ENCODE measurements at places on chromosomes 5 and 9.
A peak's percentile ranks its signal among the peaks of the same experiment; 100 is the strongest.

DNA sequence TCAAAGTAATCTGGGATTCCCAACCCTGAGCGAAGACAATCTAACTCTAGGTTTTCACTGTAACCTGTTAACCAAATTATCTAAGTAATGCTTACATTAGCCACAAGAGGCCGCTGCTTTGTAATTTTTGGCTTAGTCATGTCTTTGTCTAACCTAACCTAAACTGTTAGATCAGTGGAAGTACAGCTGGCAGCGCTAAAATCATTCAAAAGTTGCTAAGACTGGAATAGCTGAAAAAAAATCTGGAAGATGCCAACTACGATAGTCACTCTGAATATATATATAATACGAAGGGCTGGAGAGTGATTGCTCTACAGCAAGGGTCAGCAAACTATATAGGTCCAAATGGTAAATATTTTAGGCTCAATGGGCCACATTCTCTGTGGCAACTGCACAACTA, 60.2 kb downstream of the FBXO38 start:
- peak; percentile 4 for DNase-seq

DNA sequence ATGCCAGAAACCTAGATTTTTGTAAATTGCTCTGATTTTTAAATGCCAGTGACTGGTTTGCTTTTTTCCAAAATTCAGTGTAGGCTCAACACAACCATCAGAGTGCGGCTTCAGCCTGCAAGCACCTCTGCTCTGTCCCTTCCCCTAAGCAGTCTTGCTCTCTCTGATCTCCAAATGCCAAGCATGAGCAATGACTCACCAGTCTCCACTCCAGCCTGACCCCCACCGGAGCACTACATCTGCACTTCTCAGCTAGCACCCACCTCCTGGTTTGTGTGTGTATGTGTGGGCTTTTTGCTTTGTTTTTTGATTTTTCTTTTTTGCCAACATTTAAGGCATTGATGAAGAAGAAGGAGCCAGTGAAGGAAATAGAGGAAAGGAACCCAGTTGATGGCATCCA, 61.4 kb upstream of the ADRA1B start:
- no peak for DNase-seq

GRCh38 chr9:111632695-111633388, 1.7 kb downstream of the DNAJC25 start:
- DNase-seq, result no peak

DNA sequence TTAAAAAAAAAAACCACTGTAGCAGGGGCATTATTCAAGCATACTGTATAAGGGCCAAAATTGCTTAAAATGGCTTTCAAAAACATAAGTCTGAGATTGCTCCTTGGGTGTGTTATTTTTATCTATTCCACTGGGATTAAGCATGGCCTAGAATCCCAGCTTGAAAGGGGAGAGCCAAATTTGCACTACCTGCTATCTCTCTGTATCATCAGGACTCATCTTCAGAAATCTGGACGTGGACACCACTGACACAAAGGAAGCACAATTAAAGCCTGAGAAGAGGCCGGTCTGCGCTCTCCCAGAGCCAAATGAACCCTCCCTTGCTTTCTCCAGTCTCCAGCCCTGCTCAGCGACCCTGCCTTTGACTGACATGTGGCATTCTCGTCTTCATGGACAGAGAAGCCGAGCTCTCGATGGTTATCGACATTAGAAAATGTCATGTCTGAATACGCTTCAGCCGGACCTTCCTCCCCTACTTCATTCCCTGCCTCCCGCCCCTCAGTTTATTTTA, 151.3 kb downstream of the EBF1 start:
- no peak for DNase-seq

- DNase-seq, result no peak
These were observed 10.6 kb upstream of the SLC25A48 start for GRCh38 chr5:135823881-135824280.

DNA sequence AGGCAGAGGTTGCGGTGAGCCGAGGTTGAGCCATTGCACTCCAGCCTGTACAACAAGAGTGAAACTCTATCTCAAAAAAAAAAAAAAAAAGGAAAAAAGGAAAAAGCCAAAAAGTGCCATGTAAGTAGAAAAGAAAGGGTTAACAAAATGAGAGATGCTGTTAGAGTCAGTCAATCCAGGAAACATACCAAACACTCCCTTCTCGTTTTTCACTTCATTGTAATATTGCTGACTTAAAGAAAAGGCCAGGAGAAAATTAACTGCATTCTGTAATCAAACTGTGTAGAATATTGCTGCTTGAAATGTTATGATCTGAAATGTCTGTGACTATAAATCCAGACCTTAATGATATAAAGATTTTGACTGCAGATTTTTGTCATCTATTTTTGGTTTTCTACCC, 379.1 kb downstream of the ENC1 start:
- DNase-seq, result no peak

GRCh38 chr9:129576546-129577543, 44.1 kb downstream of the C9orf50 start:
- no peak for DNase-seq

DNA sequence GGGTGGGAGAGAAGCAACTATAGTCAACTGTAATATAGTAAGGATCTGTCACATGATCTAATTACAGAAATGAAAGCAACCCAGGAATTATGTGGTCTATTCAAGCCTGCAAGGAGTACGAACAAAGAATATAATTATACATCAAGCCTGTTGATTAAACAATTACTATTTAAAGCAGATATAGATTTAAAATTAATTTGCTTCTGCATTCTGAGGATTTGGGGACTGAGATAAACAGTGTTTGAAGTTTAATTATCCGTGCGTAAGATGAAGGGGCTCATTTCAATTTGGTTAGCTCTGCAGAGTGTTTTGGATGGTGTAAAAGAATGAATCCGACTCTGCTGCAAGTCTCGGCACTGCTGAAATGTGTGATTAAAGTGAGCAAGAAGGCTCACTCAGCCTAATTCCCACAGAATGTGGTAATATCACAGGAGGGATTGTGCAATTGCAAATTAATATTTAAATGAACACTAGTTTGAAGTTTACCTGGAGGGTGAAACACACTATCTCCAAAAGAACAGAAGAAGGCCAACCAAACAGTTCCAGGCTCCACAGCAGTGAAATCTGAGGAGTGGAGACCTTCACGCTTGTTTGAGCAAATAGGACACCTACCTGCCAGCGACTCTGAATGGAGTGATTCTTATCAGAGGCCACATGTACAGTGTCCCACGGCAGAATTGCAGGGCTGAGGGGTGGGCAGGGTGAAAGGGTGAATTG, 420.6 kb upstream of the SLC30A5 start:
- no peak for DNase-seq

DNA sequence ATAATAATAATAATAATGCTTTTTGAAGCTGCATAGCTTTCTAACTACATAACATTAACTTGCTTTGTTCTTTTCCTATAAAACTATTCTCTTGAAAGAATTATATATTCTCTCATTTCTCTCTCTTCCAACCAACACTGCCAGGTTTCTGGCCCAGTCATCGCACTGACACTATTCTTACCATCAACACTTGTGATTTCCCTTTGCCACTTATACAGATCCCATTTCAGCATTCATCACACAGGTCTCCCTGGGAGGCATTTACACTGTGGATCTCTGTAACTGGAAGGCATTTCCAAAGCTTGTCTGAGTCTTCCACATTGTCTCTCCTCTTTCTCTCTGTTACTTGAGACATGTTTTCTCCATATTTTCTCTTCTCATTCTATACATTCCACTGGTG, 777.8 kb upstream of the ACO1 start:
- no peak for DNase-seq

GRCh38 chr5:56145106-56145505, 88.0 kb downstream of the ANKRD55 start:
- DNase-seq, result no peak

GRCh38 chr5:135484674-135485086, 32.5 kb upstream of the TIFAB start:
- no peak for DNase-seq

DNA sequence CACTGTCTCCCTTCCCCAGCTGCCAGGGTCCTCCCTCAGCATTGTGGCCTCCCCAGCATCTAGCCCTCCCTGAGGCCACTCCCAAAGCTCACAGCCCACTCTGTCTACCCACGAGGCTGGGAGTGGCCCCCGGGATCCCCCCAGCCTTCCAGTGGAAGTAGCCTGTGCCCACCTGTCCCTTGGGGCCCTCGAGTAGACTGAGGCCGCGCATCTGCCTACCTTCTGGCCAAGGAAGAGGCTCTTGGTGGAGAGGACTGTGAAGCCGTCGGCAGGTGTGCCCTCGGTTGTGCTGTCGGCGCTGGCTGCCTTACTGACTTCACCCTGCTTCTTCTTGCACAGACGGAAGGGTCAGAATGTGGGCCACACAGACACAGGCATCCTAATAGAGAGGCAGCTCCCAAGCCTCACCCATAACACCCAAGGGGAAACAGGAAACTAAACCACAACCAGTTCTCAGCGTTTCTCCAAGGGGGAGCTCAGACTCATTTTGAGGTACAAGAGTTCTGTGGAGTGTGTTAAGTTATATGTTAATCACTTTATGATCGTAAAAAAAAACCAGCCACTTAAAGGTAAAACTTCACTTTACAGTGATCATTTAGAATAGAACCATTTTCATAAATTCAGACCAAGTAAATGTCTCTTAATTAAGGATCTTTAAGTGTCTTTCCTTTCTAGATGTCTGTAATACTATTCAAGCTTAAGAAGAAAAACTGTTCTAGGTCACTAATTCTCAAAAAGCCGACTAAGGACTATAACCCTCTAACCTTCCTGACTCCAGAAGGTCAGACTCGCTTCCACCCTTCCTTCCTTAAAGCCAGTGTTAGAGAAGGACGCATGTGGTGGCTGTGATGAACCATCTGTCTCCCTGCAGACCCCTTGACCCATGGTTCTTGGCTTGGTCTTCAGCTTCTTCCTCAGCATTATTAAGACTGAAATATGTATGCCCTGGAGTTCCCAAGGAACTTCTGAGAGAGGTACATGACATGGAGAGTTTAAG, 38.5 kb downstream of the MACROH2A1 start:
- no peak for DNase-seq

- DNase-seq, result no peak
These were observed 51.2 kb downstream of the ADAMTS19 start for GRCh38 chr5:129511291-129511690.

DNA sequence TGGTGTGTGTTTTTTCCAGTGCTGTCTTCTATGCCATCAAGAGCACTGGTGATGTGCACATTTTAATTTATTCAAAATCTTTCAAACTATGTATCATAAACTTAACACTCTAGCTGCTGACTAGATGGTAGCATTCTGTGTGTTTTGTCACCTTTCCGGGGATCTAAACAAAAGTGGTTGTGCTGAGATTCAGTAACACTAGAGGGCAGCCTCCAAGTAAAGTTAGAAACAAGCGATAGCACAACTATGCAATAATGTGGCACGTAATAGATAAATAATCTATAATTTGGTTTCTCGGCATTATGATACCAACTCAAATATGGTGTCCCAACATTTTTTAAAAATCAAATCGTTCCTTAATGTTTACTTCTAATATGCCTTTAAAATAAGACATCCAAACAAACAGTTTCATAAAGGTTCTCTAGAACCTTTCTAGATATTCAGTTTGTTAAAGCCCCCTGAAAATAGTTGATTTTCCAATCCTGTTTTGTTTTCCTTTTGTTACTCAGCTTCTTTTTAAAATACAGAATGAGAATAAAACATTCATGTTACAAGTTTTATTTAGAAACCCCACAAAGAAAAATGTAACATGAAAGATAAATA, 16.9 kb downstream of the SEMA6A start:
- DNase-seq, result no peak

DNA sequence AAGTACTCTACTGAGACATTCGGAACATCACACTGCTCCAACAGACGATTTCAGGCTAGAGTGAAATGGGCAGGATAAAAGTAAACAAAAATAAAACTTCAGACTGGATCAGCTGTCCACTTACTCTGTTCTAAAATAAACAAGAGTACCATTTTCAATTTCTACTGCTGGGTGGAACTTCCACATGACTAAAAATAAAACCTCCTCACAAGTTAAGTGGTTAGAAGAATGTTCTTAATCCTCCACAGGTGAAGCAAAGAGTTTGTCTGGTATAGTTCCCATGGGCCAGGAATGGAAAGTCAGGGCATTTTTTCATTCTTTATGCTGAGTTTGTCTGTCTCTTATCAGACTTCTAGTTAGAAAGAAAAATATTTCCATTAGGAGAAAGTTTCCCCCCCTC, 15.7 kb downstream of the NUDT12 start:
- no peak for DNase-seq

DNA sequence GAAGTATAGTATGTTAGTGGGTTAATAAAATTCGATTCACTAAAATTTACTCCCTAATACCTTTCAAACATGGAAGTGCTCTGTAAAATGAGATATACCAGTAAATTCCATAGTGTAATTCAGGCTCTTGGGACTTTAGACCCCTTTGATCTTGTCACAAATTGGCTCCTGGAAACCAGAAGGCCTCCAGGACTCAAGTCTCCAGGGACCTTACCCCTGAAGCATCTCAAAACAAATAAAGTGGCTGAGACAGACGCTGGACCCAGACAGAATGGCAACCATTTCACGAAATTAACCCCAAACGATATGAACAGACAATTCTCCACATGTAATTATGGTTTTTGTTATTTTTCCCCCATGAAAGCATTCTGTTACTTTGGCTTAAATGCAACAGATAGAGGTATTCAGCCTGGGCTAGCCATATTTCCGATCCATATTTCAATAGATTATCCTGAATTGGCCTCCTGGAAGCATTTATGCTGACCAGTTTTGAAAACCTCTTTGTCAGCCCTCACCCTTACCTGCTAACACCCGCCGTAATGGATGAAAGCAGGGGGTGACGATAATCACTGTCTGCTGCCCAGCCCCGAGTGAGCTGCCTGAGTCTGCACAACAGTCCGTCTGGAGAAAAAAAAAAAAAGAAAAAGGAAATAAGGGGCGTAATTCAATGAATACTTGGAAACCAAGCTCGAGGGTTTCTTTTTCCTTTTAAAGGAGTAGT, 34.1 kb upstream of the EFNA5 start:
- DNase-seq, result no peak

GRCh38 chr5:174610968-174611367, 113.4 kb upstream of the MSX2 start:
- no peak for DNase-seq

GRCh38 chr9:89952401-89952800, 347.6 kb downstream of the GADD45G start:
- DNase-seq, result no peak

DNA sequence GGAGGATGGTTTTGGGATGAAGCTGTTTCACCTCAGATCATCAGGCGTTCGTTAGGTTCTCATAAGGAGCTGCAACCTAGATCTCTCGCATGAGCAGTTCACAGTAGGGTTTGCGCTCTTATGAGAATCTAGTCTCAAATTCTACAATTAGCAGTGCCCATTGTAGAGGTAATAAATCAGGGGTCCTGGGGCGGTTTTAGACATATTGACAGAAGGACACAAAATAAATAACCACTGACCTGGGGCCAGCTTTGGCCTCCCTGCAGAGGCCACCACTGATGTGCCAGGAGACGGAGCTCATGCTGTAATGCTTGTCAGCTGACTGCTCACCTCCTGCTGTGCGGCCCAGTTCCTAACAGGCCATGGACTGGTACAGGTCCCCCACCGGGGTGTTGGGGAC, 67.6 kb upstream of the SPATA31D4 start:
- no peak for DNase-seq

DNA sequence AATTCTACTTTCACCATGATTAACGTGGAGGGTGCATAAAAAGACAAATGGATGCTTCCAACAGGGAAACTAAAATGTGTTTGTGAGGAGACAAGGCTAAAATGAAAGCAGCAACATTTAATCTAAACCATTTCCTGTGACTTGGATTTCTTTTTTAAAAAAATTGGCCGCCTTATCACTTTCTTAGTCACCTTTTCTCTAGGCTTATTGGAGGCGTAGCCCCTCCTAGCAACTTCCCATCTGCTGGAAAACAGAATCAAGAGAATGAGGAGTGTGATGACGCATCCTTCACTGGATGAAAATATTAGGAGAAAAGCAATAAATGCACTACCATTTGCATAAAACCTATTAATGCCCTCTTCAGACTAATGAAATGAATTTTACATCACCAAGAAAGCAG, 791 bp upstream of the GPR150 start:
- no peak for DNase-seq

All from stimulated activated CD8-positive, alpha-beta memory T cell treated with anti-CD3 and anti-CD28 coated beads, Interleukin-2, amount 100 ng/mL, for 48 hours (primary cell).